ENCODE measurements at places on chromosomes 11 and 22. TPM values are rescaled to one million over a fixed set of nuclear protein-coding genes. Genes with fewer than 3 reads are reported as not detected.

DNA sequence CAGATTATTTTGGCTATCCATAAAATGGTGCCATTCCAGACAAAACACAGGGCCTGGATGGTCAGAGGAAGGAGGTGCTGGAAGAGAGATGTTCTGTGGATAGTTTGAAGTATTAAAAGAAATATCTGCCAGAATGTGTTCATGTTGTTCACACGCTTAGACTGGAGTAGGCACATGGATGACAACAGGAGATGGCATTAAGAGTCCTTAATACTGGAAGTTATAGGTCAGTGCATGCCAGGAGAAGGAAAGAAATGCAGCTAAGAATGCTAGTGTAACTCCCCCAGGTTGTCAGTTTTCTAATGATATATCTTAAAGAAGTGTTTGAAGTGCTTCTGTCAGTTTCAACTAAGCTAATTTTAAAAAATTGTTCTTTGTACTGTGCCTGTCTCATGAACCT lies 20.2 kb downstream of the KREMEN1 start:
- DNase-seq = no peak

GRCh38 chr11:102422817-102423712 lies 29.5 kb downstream of the TMEM123 start:
- no peak for DNase-seq

- no peak for DNase-seq
These were observed 30.2 kb downstream of the GTF2H1 start for GRCh38 chr11:18352581-18352980.

DNA sequence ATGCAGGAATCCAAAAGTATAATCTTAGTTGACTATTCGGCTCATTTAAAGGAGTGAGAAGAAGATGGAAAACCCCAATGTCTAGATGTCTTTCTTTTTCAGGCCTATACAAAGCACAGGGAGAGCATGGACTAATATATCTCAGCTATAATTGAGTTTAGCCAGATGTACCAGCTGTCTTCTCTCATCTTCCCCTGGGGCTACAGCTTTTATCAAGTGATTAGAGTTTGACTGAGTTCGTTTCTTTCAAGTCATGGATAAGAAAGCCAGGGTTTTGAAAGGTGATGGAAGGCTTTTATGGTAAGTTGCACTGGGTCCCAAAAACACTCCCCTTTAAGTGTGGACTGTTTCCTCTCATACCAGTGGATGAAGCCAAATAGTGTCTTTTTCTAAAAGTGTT lies 1172.8 kb upstream of the TENM4 start:
- DNase-seq = no peak

The EMSY gene
- total RNA-seq = 28.9 TPM

- no peak for DNase-seq
These were observed 32.7 kb upstream of the MICAL2 start for GRCh38 chr11:12077535-12078280.

DNA sequence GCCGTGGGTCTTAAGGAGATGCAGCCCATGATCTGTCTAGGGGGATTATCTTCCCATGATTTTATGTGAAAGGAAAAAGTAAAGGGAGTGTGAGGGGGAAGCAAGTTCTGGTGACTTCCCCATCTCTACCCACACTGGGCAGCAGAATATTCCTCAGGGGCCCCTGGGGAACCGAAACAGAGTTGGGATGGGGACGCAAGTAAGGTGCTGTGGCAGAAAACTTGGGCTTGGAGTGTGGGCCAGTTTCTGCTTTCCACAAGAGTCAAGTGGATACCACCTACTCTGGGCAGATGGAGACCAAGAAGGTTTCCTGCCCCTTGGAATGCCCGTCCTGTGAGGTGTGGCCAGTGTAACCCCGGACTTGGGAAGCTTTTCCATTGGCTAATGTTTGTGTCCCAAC lies 64.4 kb downstream of the SGSM3 start:
- no peak for DNase-seq

The SHANK3 gene
- 4.1 TPM for total RNA-seq

The LRRC4C gene
- 90.5 TPM for total RNA-seq

The SPI1 gene
- total RNA-seq = 1.2 TPM

The OR8G1 gene
- not detected for total RNA-seq

DNA sequence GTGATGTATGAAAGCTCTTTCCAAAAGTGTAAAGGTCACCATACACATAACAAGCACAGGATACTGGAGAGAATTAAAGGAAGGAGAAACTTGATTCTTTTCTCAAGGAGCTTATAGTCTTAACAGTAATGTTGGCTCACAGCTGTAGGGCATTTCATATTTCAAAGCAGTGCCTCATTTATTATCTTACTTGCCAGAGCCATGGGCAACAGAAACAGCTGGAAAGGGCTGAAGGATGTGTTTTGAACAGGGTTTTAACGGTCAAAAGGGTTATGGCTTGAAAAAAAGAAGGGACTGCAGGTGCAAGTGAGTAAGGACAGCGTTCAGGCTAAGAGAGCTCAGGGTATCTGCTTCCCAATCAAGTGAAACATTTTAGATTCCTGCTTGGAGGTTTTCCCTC lies 2.7 kb upstream of the GRAMD1B start:
- no peak for DNase-seq

The ARL14EP gene
- total RNA-seq = 70.5 TPM

GRCh38 chr11:1553808-1554594 lies 18.1 kb downstream of the DUSP8 start:
- no peak for DNase-seq

DNA sequence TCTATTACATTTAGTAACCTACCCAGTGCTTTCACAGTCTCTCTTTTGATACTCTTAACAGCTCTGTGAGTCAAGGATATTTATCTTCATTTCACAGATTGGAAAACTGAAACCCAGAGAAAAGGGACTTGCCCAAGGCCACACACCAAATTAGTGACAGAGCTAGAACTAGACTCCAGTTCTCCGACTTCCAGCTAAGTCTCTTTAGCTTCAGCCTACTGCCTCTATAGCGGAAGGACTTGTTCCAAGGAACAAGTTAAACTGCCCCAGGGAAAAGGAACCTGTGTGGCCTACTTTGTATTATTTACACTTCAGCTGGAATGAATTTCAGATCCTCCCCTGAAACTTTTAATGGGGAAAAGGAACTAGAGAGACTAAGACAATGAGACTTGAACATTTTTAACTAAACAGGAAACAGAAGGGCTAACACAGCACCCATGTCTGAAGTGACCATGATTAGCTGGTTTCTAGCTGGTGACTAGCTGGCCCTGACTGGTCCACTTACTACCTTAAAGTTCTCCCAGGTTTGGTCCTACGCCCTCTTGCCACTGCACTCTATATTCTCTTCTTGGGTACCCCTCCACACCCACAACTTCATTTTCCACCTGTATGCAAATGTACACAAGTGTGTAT lies 1.3 kb downstream of the LRRC51 start:
- DNase-seq = no peak
